ENCODE measurements at places on chromosomes 1 and 21. TPM values are rescaled to one million over a fixed set of nuclear protein-coding genes. Genes with fewer than 3 reads are reported as not detected.

The TCHH gene
- total RNA-seq: not detected

DNA sequence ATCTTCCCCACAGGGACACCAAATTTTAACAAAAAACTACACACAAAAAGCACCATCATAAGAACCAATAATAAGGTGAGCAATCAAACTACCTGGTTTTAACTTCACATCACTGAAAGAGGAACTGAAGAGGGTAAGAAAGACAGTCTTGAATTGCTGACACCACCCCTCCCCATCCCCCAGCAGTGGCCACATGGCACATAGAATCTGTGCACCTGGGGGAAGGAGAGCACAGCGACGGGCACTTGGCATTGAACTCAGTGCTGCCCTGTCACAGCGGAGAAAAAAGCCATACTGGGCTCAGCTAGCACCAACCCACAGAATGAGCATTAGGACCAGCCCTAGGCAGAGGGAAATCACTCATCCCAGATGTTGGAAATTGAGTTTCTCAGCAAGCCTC lies 640.0 kb upstream of the ADGRL2 start:
- DNase-seq: no peak

DNA sequence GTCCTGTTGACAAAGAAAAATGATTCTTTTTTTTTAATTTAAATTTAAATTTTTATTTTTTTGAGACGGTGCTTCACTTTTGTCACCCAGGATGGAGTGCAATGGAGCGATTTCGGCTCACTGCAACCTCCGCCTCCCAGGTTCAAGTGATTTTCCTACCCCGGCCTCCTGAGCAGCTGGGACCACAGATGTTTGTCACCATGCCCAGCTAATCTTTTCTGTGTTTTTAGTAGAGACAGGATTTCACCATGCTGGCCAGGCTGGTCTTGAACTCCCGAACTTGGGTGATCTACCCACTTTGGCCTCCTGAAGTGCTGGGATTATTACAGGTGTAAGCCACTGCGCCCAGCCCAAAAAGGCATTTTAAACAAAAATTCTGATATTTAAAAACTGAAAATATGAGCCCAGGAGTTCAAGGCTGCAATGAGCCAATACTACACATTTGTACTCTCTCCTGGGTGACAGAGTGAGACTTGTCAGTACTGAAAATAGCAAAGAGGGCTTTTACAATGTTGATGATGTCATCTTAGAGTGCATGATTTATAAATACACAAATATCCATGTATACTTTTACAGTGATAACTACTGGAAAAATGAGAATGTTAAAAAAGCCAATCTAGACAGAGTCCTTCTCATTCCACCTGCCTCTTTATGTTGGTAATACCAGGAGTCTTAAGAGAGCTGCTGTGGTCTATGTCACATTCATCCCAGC lies 56.0 kb upstream of the STUM start:
- no peak for DNase-seq

The DENND2D gene
- total RNA-seq: 23.9 TPM

GRCh38 chr21:45550522-45551210 lies 8.4 kb upstream of the SLC19A1 start:
- DNase-seq: no peak

The TNN gene
- 2.2 TPM for total RNA-seq

The LINGO4 gene
- total RNA-seq: 0.16 TPM

The GCSAML gene
- total RNA-seq: 1.1 TPM

- DNase-seq: no peak
Observed at GRCh38 chr1:33424610-33425009, 6.3 kb downstream of the PHC2 start.

The KRTAP10-7 gene
- total RNA-seq: not detected

GRCh38 chr1:45393718-45394302 lies 53.6 kb upstream of the MUTYH start:
- DNase-seq: no peak
